Epithelial cell of esophagus (primary cell): ENCODE measurements at places on chromosomes 6 and 20.

- no peak for DNase-seq
Measured at GRCh38 chr20:10792291-10792690, 118.5 kb upstream of the JAG1 start.

DNA sequence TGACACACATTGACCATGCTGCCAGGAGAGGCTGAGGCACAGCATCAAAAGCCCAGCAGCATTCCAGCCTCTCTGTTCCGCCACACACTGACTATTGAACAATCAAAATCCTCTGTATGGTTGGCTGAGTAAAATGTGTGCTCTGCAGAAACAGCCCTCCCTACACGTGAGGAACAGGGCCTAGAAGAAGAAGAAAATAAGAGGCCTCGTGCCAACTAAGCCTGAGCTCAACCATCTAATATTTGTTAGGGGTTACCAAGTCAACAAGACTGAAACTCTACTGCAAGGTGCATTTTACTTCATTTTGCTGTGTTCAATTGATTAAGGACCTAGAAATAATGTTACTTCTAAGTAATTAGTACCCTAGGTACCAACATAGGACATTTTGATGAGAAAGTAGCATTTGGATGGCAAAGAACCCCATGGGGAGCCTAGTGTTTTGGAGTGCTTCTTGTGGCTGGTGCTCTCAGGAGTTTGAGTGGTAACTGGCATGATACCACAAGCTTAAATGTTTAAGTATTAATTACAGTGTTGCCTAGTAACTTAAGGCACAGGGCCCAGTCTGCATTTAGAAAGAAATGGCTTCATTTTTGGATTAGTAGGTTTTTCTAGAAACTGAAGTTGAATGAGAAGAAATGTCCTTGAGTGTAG is 146.6 kb upstream of the PLN start:
- DNase-seq: no peak

GRCh38 chr6:3520281-3521230 is 63.7 kb upstream of the SLC22A23 start:
- no peak for DNase-seq

- DNase-seq: peak; percentile 48
Measured at GRCh38 chr20:47351643-47352331, 4.7 kb downstream of the ZMYND8 start.

- peak; percentile 15 for DNase-seq
Measured at GRCh38 chr20:14178952-14179351, 158.5 kb downstream of the FLRT3 start.
